Ureter (tissue), 1 donor: ENCODE measurements at places on chromosomes 12 and 14. TPM values are rescaled to one million over a fixed set of nuclear protein-coding genes. Genes with fewer than 3 reads are reported as not detected.
A peak's percentile ranks its signal among the peaks of the same experiment; 100 is the strongest.

AQP2 gene
- total RNA-seq = 0.70 TPM

MSI1 gene
- total RNA-seq = 1.4 TPM

ADAM21 gene
- not detected for total RNA-seq

GRCh38 chr12:90048918-90049317 is 340.3 kb upstream of the ATP2B1 start:
- no peak for DNase-seq

DNA sequence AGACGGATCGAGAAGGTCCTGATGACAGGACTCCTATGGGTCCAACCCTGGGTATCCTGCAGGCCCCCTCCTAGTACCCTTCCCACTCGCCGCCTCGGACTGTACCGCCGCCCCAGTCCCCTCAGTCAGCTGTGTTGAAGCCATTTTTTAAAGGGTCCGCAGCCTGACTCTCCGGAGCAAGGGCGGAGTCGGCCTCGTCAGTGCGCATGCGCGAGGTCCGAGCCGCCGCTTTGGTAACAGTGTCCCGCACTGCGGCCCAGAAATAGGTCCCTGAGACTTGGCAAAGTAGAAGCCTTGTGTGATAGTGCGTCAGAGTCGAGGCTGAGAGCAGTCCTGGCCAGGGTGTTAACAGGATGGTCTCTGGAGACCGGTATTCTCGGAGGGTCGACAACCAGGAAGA is 769.0 kb upstream of the ALG10B start:
- no peak for DNase-seq

DNA sequence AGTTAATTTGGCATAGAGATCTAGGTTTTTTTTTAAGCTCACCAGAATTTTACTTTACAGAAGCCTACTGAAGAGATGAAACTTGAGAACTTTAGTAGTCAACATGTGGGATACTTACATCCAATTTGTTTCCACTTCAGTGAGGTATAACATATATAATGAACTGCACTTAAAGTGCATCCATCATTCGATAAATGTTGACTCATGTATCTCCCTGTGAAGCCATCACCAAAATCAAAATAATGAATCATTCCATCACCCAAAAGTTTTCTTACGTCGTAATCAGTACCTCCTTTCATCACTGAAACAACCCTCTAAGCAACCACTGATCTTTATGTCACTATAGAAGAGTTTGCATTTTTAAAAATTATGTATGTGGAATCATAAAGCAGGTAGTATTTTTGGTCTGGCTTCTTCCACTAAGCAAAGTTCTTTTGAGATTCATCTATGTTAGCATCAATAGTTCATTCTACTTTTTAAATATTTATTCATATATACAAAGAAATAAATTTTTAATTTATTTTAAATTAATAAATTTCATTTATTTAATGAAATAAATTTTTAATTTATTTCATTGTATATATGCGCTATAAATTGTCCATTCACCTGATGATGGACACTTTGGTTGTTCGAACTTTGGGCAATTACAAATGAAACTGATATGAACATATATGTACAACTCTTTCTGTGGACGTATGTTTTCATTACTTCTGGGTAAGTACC is 2.0 kb upstream of the CPNE8 start:
- DNase-seq = no peak

DNA sequence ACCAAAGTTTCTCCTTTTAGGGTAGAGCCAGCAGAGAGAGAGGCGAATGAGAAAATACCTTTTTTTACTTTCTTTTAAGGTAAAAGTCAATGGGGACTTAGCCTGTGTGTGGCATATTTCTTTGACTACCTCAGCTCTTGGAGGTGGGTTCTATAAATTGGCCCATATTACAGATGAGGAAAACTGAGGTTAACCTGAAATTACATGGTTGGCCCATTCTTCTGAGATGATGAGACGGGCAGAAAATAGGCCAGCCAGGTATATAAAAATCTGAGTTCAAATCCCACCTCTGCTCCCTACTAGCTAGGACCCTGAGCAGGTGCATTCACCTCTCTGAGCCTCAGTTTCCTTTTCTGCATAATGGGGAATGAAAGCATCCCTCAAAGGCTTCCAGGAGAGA is 22.4 kb downstream of the LHX5 start:
- DNase-seq = no peak

DNA sequence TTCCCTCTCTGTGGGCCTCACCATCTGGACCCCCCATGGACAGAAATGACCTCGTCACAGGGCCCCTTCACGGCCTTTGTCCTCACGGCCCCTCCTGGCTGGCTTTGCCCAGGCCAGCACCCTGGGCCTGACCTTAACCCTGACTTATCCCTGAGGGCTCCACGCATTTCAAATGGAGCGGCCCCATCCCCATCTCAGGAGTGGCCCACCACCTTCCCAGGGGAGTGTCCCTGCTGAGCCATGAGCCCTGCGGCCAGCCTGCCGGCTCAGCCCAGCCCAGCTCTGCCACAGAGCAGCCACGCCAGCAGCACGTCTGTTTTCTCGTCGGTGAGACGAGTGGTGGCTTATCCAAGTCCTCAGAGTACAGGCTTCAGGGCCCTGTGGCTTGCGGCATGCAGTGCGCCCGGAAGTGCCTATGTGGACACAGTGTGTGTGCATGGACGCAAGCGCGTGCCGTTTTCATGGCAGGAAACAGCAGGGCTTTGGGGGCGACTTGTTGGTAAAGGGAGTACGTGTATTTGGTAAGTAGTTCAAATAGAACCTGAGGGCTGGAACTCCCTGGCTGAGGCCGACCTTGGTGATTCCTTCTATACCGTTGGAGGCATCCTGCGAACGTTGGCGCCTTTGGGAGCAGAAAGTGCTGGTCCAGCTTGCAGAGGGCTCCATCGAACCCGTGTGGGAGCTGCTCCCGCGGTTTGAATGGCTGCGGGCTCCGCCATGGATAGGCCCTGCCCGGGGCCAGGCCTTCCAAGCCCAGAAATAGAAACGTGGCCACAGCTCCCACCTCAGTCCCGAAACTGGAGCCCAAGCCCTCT is 52.1 kb downstream of the LRCOL1 start:
- DNase-seq = no peak

GRCh38 chr14:34957771-34958286 is 25.0 kb upstream of the SRP54 start:
- no peak for DNase-seq

DNA sequence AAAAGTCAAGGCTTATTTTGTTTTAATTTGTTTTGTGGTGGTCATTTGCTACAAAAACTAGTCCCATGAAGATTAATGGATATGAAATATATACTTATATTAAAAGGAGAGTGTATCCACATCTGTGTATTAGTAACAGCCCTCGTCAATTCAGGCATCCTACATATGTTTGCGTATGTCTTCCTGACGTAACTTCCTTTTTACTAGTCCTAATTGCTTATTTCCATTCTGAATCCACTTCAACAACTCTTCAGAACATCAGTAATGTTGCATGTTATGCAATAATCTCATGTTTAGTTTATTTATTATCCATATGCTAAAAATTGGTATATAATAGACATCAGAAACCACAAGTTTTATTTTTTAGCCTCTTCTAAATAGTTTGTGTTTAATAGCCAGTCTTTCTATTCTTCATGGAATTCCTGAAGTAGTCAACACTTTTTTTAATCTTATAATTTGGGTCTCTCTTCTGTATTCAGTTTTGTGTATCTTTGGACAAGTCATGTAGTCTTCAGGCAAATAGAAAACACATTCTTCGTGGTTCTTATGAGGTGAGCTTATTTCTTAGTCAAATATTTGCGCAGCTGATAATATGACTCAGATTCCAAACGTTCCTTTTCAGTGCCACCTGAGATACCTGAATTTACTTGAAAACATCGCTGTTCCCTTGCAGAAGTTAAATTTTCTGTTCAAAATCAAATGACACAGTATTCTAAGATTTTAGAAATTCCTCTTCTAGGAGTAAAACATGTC is 268.6 kb downstream of the CCDC59 start:
- DNase-seq = no peak

GRCh38 chr14:86613786-86614185 is 1083.8 kb downstream of the FLRT2 start:
- no peak for DNase-seq

GRCh38 chr12:6840761-6841515 is at the start of gene GNB3:
TSS of gene GNB3 (plus strand) at chr12:6840925. CDS start at chr12:6841288, 363 bp downstream.
- no peak for DNase-seq

DNA sequence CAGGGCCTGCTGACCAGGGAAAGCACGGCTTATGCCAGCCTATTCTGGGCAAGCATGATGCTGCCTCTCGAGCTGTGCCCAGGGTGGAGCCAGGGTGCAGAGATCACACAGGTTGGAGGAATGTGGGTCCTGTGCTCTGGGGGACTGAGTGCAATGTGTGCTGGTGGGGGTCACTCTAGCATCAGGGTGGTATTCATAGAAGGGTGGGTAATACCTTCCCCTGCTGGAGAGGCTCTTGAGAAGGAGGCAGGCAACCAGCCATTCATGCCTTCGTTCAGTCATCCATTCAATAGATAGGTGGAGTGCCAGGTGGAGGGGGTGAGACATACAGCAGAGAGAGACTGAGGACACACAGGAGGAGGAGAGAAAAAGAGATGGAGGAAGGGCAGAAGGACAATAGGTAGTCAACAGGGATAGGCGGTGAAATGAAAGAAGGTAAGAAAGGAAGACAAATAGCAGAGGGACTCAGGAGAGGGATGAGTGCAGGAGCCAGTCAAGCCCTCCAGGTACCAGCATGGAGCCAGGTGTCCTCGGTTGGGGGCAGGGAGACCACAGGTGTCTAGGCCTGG is 5.2 kb upstream of the ZNF385A start:
- no peak for DNase-seq

DNA sequence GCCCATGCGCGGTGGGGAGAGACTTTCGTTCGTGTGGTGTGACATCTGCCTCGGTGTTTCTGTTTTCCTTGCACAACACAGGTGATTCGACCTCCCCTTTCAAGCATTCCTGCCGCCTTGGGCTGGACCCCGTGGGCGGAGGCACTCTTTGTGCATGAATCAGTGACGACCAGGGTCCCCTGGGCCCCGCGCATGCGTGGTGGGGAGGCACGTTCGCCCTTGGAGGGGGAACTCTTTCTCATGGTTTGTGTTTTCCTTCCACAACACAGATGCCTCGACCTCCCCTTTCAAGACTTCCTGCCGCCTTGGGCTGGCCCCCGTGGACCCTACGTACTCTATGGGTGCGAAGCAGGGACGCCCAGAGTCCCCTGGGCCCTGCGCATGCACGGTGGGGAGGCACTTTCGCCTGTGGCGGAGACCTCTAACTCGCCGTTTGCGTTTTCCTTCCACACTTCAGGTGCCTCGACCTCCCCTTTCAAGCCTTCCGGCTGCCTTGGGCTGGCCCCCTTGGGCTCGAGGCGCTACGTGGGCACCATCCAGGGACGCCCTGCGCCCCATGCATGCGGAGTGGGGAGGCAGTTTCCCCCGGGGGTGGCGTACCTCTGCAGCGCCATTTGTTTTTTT is 340.9 kb downstream of the ALG10 start:
- DNase-seq = no peak

DNA sequence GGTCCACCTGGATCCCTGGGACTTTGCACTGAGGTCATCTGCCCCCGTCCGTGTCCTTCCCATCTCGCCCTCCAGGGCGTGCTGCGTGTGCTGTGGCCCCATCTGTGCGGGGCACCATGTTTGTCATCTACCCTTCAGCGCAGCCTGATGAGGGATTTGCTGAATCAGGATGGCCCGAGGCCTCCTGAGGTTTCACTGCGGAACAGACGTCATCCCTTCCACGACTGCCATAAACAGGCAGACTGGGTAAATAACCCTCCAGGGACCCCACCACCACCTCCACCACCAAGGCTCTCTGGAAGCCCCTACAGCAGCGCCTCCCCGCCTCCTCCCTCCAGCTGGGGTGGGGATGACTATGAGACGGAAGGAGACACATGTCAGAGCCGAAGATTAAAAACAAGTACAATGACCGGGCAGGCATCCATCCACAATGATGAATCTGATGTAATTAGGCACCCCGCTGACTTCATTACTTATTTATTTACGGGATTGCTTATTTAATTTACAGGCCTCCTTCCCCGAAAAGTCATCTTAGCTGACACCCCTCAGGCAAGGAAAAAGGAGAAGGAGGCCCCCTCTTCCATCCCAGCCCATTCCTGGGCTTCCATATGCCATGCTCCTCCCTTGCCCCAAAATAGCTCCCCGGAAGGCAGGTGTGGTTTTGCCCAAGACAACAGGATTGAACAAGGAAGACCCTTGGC is 39.4 kb downstream of the NCOR2 start:
- no peak for DNase-seq

DNA sequence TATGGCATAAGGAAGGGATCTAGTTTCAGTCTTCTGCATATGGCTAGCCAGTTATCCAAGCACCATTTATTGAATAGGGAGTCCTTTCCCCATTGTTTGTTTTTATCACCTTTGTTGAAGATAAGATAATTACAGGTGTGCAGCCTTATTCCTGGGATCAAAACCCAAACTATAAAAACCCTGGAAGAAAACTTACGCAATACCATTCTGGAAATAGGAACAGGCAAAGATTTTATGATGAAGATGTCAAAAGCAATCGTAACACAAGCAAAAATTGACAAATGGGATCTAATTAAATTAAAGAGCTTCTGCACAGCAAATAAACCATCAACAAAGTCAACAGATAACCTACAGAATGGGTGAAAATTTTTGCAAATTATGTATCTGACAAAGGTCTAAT is 128.5 kb upstream of the DCN start:
- DNase-seq = no peak

- peak; percentile 61 for DNase-seq
Observed at GRCh38 chr12:49662998-49663843, 39.9 kb downstream of the PRPF40B start.

- no peak for DNase-seq
Observed at GRCh38 chr14:38311655-38312054, 55.8 kb upstream of the CLEC14A start.
